ENCODE measurements at places on chromosomes 7 and 10. TPM values are rescaled to one million over a fixed set of nuclear protein-coding genes. Genes with fewer than 3 reads are reported as not detected.

The TMEM196 gene
- not detected for total RNA-seq

DNA sequence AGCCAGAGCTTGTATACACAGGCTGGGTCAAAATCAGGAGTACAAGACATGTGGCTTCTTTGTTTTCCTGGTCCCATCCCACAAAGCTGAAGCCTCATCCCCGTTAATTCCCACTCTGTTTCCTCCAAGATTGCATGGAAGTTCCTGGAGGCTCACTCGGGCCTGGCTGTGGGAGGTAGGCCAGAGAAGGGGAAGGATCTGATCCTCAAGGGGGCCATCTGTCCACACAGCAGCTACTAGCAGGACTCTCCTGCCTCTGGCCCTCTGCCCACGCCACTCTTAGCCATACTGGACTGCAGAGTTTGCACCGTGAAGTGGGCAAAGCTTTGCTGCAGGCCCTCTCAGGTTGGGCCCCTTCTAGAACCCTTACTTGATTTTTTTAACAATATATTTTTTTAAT lies 160.6 kb downstream of the FGFR2 start:
- H3K4me3 ChIP-seq: no peak overlapping the region
- no peaks in the 10 kb centered on the region for H3K27me3 ChIP-seq
- no peak for DNase-seq
- H3K27ac ChIP-seq: no peak overlapping the region

DNA sequence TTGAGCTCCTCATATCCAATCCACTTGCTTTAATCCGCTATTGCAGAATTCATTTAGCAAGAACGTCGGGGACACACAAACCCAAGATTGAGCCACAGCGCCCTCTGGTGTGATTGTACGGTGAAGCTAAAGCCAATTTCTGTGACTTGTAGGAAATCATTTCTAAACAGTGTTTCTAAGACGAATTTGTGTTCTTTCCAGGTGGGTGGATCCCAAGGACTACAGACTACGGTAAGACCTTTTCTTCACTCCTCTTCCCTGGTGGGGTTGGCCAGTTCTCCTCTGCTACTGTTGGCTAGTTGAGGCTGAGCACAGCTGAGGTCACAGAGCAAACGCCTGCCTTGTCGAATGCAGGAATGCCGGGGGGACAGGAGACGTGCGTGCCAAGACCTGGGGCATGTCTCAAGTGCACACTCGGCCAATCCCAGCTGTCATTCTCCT lies 5.2 kb downstream of the DMBT1 start:
- no peaks in the 10 kb centered on the region for H3K4me1 ChIP-seq
- DNase-seq: peak; percentile 60
- H3K4me3 ChIP-seq: no peak overlapping the region
- H3K27me3 ChIP-seq: peaks cover 4% of the 10 kb centered on the region

DNA sequence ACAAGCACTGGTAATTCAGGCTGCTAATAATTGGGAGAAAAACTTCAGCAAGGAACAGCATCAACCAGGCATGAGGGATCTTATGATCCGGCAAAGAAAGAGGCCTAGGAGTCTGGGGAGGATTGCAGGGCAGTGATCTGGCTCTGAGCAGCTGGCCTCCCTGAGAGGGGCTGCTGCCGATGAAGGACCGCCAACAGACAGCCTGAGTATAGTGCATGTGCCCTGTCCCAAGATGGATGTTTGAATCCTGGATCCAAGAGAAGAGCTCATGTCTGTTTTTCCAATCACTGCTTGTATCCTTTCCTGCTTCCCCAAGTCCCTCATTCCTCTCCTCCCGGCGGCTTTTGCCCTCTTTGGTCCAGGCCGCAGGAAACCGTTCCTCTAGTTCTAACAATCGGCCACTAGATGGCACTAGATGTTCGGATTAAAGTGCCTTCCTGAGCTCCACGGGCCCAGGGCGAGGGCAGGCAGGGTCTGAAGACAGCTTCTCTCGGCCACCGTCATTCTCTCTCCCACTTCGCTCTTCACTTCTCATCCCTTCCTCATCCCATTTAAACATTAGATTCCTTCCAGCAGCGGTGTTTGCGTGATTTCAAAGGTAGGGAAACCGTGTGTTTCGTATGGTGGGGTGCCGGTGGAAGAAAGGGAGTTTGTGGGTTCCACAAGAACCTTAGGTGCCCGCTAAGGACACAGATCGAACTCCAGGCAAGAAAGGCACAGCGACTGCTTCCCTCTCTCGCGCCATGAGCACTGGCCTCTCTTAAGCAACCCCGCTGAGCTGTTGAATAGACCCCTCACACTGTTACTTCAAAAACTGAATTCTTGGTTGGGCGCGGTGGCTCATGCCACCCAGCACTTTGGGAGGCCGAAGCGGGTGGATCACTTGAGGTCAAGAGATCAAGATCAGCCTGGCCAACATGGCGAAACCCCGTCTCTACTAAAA lies 82.4 kb downstream of the ADCYAP1R1 start:
- peak; percentile 70 for DNase-seq
- peaks cover 6% of the 10 kb centered on the region for H3K27me3 ChIP-seq
- H3K27ac ChIP-seq: no peak overlapping the region

GRCh38 chr10:31804352-31804810 lies 124.2 kb downstream of the ARHGAP12 start:
- H3K27ac ChIP-seq: no peak overlapping the region
- H3K27me3 ChIP-seq: no peaks in the 10 kb centered on the region
- no peak for DNase-seq
- H3K36me3 ChIP-seq: peaks cover 20% of the 10 kb centered on the region
- no peak overlapping the region for H3K4me3 ChIP-seq

GRCh38 chr7:39212876-39213275 lies 235.2 kb downstream of the POU6F2 start:
- no peaks in the 10 kb centered on the region for H3K36me3 ChIP-seq
- H3K4me1 ChIP-seq: no peaks in the 10 kb centered on the region
- DNase-seq: no peak
- H3K27ac ChIP-seq: no peak overlapping the region
- H3K4me3 ChIP-seq: no peak overlapping the region
- H3K27me3 ChIP-seq: no peaks in the 10 kb centered on the region
